ENCODE measurements at places on chromosomes 7 and 10.

GRCh38 chr10:30719832-30720231, 90.3 kb upstream of the LYZL2 start:
- DNase-seq, result peak; percentile 79

DNA sequence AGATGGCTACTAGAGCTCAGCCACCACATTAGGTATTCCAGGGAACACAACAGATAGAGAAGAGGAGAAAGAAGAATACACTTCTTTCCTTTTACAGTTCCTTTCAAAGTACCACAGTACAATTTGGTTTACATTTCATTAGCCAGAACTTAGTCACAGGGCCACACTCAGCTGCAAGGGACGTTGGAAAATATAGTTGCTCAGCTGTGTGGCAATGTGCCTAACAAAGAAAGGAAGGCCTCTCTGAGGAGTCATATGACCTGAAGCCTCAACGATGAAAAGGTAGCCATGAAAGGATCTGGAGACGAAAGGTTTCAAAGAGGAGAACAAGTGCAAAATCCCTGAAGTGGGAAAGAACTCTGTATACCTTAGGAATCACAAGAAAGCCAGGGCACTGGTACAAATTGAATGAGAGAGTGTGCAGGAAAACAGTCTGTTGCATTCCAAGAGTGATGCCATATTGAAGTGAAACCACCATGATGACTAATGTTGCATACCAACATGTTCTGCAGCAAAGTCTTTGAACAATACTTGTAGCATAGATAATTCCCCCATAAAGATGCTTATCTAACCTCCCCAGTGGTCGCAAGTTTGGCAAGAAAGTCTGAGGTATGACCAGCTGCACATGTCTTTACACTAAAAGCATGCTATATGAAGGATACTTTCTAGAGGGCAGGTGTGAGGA, 278.9 kb downstream of the HPSE2 start:
- DNase-seq, result peak; percentile 11

DNA sequence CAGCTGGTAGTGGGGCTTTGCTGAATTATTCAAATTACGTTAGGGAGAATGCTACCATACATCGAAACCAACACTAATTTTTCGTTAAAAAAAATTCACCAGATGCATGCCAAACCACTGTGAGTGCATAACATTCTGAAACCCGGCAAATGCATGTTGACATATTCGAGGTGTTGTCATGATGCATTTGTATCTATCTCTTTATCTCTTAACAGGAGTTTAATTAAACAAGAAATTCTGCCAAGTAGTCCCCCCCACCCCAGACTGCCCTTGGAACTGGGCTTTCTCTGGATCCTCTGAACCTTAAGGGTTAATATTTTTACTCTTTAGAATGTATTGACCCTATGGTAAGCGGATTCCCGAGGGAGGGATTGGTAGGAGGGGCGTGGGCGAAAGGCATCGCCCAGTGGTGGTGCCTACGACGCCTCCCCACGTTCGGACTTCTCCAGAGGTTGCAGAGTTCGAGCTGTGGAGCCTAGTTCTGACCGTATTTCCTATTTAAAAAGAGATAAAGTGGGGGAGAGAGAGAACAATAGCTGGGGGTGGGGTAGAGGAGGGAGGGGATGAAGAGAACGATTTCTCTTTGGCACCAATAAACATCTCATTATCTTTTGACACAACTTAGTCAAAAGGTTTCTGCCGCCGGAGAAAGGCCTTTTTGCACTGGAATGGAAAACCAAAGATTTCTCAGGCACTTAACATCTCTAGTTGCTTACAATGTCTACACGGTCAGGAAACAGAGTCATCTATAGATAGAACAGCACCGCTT, 7.2 kb downstream of the DLX6 start:
- no peak for DNase-seq

DNA sequence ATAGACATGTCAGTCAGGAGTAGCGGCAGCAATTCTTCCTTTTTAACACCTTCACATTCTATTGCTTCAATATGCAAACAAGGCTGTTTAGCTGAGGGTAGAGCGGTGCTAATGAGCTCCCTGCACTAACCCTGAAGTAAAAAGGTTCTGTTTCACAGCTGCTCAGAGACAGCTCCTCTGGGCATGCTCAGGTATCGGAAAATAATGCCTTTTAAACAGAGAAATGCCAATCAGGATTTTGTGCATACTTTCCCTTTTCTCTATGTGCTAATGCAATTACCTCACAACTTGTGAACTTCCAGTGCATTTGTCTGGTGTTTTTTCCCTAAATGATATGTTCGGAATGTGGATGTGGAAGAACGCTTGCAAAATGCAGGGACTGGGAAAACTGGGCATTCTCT, 307.7 kb upstream of the FZD8 start:
- DNase-seq, result no peak

GRCh38 chr10:84548869-84549268, 220.5 kb downstream of the CCSER2 start:
- no peak for DNase-seq

GRCh38 chr10:59617996-59618395, 91.7 kb downstream of the SLC16A9 start:
- no peak for DNase-seq

- no peak for DNase-seq
Measured at GRCh38 chr10:127798111-127798510, 61.1 kb downstream of the FOXI2 start.

DNA sequence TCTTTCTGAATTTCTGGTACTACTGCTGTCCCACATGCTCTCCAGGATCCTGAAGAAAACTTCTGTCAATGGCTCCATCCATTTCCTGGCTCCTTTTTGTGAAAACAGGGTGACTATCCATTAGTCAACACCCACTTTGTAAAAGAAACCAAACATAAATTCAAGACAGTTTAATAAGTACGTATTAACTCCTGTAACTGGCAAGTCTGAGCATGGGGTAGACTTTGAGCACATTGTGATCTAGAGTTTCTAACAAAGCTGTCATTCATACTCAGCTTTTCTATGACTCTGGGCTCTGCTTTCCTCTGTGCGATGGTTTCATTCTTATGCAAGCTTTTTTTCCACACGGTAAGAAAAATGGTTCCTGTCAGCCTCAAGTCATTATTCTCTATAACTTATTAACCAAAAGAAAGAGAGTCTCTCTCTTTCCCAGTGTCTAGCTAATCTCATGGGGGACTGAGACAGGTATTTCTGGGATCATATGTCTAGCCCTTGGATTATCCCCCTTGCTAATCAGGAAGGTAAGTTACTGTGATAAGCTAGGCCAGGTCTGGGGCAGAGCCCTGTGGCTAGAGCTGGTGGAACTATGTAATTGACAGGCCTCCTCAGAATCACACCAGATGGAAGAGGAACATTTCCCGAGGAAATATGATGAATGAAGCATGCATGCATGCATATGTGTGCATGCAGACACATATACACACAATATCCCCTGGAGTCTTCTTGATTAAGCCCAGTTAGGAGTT, 98.5 kb downstream of the GNAI1 start:
- peak; percentile 7 for DNase-seq

GRCh38 chr7:12889391-12889790, 202.0 kb downstream of the ARL4A start:
- DNase-seq, result no peak

GRCh38 chr10:132492323-132493025, 45.1 kb upstream of the INPP5A start:
- no peak for DNase-seq

Measured in RPMI7951 (cell line).